T-cell (primary cell): ENCODE measurements at places on chromosomes 5 and 9. TPM values are rescaled to one million over a fixed set of nuclear protein-coding genes. Genes with fewer than 3 reads are reported as not detected.

The CLIC3 gene
- total RNA-seq: 6.2 TPM

The TAF11L5 gene
- total RNA-seq: not detected

The CKMT2 gene
- total RNA-seq: 0.40 TPM

DNA sequence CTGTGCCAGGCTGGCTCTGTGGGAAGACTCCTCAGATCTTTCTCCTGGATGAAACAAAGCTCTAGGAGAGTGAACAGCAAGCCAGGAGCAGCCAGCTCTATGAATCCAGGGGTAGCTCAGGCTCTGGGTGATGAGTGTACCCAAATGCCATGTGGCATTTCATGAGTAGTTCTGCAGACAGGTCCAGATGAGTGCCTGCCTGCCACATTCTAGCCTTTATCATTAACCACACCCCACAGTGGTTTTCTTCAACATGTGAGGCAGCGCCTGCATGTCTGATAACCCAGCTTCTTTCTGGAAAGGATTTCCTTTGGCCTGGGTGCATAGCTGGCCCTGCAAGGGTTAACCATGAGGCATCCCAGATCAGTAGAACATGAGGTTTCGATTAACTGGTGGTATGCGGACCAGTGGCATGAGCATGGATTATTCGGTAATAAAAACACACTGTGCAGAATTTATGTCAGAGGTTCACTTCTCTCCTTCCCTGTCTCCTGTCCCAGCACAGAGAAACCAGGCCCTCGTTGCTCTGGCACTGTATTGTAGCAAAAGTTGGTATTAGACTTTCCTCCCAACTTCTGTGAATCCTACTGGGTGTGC lies 381.9 kb upstream of the ZNF462 start:
- DNase-seq: no peak

DNA sequence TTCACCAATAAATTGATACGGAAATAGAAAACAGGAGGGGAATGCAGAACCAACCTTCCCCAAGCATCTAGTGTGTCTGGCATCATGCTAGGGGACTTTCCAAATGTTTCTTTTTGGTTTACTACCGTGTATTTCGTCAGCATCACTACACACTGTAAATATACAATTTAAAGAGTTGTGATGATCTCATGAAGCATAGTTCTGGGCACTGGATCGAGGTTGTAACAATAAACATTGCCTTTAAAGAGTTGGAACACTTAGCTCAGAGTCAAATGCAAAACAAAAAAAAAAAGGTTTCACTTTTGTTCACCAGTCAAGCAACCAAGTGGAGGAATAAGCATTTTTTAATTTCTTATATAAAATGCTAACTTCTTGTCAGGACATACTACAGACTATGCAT lies 2.9 kb upstream of the SCAI start:
- DNase-seq: no peak

DNA sequence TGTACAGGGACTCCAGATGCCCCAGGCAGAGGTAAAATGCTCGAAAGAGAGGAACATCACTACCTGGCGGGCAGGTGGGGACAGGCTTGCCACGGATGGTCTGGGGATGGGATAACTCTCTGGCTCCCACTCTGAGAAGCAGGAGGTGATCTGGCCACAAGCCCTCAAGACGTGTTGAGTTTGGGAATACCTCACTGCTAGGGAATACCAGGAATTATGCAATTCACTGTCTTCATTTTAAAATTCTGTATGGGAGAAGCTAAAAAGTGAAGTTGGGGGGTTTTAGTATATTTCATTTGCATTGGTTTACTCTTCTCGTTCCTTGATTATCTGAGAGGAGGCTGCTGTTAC lies 510.4 kb downstream of the CCDC171 start:
- DNase-seq: no peak

DNA sequence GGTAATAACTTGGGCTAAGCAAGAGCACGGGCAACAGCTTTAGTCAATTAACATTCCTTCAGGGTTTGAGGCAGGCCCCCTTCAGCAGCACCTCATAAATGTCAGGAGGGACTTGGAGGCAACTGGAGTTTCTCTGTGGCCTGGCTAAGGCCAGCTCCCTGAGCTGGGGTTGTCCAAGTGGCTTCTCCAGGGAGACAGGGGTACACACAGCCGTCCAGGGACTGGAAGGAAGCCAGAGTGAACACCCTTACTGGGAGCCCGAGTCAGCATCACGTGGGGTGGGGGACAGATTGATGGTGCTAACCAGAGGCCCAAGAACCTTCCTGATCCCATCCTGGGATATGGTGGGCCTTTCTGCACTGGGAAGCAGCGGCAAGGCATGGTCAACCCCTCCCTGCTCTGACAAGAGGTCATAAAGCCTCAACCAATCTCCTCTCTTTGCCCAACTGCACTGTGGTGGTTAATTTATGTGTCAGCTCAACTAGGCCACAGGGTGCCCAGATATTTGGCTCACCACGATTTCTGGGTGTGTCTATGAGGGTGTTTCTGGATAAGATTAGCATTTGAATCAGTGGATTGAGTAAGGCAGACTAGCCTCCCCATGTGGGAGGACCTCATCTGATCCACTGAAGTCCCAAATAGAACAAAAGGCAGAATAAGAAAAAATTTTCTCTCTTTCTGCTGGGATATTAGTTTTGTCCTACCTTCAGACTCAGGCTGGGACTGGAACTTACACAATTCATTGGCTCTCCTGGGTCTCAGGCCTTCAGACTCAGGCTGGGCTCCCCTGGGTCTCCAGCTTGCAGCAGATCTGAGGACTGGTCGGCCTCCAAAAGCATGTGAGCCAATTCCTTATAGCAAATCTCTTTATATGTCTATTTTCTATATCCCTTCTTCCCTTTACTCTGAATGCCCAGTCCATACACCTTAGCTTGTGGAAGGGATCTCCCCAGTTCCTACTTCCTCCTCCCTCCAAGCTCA lies 127.2 kb upstream of the LARP1 start:
- DNase-seq: no peak

DNA sequence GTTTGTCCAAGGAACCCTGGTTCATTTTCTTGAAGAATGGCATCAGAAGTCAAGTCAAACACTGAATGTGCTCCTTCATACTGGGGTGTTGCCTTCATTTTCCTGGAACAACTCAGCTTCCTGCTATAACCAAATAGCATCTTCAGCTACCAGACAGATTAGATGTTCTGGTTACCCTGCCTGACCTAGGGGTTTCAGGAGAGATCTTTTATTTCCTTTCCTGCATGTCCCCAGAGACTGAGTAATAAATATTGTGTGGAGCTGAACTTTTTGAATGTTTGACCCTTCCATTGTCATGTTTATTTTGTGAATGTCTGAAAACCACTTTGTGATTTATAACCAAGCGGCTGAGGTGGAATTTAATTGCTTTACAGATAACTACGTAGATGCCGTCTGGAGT lies 147.1 kb downstream of the IRX1 start:
- DNase-seq: no peak

- no peak for DNase-seq
Measured at GRCh38 chr5:66967826-66968262, 228.8 kb downstream of the CD180 start.

- no peak for DNase-seq
Measured at GRCh38 chr5:65127161-65127901, 354.4 kb downstream of the ADAMTS6 start.

DNA sequence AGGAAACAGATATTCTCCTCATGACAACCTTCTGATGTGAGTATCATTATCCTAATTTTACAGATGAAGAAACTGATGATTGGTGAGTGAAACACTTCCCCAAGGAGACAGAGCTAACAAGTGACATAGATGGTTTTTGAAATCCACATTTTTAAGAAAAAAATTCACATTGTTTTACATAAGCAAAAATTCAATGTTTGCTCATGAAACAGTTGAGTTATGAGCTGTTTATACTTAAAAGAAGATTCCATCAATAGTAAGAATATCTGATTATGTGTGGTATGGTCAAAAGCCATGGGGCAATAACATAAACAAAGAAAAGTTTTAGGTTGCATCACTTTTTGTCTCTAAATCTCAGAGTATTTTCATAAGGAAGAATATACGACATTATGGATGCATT lies 167.9 kb upstream of the PAPPA start:
- DNase-seq: no peak

- no peak for DNase-seq
Measured at GRCh38 chr9:91196103-91196950, 165.4 kb downstream of the AUH start.

DNA sequence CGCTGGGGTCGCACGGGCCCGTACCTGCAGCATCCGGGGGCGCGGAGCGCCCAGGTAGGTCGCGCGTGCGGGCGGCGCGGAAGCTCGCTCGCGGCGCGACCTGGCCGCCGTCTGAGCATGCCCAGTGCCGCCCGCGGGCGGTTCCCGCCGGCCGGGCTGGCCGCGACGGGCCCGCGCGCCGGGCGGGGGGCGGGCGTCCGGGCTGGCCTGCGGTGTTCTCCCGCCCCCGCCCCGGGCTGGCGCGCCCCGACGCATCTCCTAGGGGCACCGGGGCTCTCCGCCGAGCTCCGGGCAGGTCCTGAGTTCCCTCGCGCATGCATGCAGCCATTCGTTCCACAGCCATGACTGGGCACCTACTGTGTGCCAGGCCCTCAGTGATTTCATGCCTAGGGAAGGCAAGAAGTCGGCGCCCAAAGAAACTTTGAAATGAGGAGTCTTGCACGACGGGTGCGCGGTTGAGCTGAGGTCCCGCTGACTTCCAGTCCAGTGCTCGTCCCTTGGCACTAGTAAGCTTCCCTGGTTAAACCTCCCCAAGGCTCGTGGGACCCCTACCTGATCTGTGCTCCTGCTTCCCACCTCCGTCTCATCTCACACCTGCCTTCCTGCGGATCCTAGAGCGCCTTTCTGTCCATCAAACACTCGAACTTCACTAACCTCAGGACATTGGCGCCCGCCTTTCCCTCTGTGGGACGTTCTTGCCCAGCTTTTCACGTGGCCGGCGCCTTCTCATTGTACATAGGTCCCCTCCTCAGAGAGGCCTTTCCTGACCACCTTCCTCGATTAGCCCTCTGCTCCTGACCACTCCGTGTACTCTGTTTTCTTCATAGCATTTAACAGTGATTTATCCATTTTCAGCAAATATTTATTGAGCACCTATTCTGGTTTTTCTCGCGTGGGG lies at the start of gene PTPN3:
Gene PTPN3, minus strand, starts transcription at position 113 of the 898 bp plus-strand sequence. CDS start 34,873 bp downstream, outside the sequence.
- no peak for DNase-seq

GRCh38 chr9:33695299-33695698 lies 100.1 kb upstream of the PRSS3 start:
- no peak for DNase-seq

- no peak for DNase-seq
Measured at GRCh38 chr5:1448511-1449011, 3.3 kb upstream of the SLC6A3 start.

- no peak for DNase-seq
Measured at GRCh38 chr9:94868464-94868863, 142.0 kb downstream of the AOPEP start.

GRCh38 chr5:175059687-175060211 lies 335.4 kb downstream of the MSX2 start:
- no peak for DNase-seq

DNA sequence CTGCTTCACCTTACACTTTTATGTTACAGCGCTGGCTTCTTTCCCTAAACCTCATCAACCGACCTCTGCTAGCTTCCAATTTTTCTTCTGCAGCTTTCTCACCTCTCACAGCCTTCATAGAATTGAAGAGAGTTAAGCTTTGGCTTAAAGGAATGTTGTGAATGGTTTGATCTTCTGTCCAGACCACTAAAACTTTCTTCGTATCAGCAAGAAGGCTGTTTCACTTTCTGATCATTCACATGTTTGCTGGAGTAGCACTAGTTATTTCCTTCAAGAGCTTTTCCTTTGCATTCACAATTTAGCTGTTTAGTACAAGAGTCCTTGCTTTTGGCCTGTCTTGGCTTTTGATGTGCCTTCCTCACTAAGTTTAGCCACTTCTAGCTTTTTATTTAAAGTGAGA lies 49.5 kb downstream of the NR3C1 start:
- DNase-seq: no peak

DNA sequence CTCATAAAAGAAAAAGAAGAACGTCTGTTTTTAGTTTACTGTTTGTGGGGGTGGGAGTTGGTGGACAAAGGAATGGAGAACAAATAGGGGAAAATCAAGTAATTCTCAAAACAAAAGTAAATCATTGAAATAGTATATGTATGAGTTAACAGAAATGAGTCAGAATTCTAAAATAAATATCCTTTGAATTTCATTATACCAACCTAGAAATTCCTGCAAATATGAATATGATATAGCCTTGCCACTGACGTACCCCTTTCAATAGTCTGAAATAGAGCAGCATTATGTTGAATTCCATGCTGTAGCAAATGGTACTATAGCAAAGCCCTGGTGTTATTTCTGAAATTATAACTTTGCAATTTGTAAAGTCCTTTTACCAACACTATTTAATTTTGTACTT lies 29.6 kb upstream of the DTWD2 start:
- DNase-seq: no peak

GRCh38 chr5:80487444-80487828 lies 464 bp upstream of the FAM151B start:
- DNase-seq: no peak

- DNase-seq: no peak
Measured at GRCh38 chr9:124098141-124098905, 86.8 kb downstream of the LHX2 start.

GRCh38 chr9:138098116-138098907 lies 220.7 kb downstream of the CACNA1B start:
- DNase-seq: no peak

DNA sequence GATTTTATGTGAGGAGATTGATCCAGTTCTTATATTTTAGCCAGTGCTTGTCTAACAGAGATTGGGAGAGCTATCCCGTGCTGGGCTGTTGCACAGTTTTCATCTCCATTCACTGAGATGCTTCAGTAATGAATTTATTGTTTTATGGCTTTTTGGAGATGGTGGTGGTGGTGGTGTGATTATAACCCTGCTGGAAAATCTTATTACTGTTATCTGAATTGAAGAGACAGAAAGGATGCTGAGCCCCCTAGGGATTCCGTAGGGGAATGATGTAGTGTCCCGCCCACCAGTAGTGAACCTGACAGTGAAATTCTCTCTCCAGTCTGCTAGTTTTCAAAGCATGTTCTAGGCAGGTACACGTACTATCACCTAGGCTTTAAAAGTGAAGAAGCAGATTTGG lies 1.9 kb downstream of the RAI14 start:
- no peak for DNase-seq

DNA sequence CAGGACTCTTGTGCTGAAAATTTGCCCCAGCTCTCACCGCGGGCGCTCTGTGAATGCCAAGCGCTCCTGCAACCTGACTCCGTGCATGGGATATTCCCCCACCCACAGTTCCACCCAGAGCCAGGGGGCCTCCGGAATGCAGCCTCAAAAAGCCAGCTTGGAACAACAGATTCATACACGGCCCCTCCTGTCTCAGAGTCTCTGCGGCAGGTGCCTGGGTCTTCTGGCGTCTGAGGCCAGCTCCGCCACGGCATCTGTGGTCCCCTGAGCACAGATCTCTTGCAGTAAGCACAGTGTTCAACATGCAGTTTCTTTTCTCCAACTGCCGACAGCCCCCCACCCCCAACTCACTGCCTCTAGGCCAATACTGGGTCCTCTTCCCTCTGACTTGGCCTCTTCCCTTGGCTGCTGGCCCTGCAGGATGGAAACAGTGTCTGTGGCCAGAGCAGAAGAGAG lies 355.7 kb upstream of the IRX2 start:
- DNase-seq: no peak
